ENCODE measurements at places on chromosomes 6 and 20. TPM values are rescaled to one million over a fixed set of nuclear protein-coding genes. Genes with fewer than 3 reads are reported as not detected.

Gene MATN4
- 1.2 TPM for total RNA-seq

- DNase-seq, result no peak
- no peaks in the 10 kb centered on the region for H3K4me1 ChIP-seq
- H3K4me3 ChIP-seq, result no peak overlapping the region
- no peaks in the 10 kb centered on the region for H3K27me3 ChIP-seq
- H3K36me3 ChIP-seq, result no peaks in the 10 kb centered on the region
- H3K27ac ChIP-seq, result no peak overlapping the region
These were observed 684.6 kb downstream of the UTRN start for GRCh38 chr6:144969602-144970272.

Gene AAR2
- 33.3 TPM for total RNA-seq

Gene ZCCHC3
- 28.4 TPM for total RNA-seq

Gene WFDC10B
- total RNA-seq, result not detected

- DNase-seq, result no peak
- H3K4me3 ChIP-seq, result no peak overlapping the region
- no peak overlapping the region for H3K27ac ChIP-seq
- H3K4me1 ChIP-seq, result peaks cover 4% of the 10 kb centered on the region
- H3K36me3 ChIP-seq, result peaks cover 10% of the 10 kb centered on the region
These were observed 12.2 kb downstream of the DLL1 start for GRCh38 chr6:170278743-170279094.

Gene C20orf204
- 0.11 TPM for total RNA-seq

GRCh38 chr6:118939683-118940082 lies 4.7 kb upstream of the MCM9 start:
- DNase-seq, result peak; percentile 70
- no peaks in the 10 kb centered on the region for H3K36me3 ChIP-seq
- no peaks in the 10 kb centered on the region for H3K27me3 ChIP-seq
- no peak overlapping the region for H3K27ac ChIP-seq

GRCh38 chr20:23445596-23446217 lies 6.2 kb downstream of the CSTL1 start:
- no peaks in the 10 kb centered on the region for H3K4me1 ChIP-seq
- H3K4me3 ChIP-seq, result no peak overlapping the region
- H3K27ac ChIP-seq, result no peak overlapping the region
- no peak for DNase-seq
- no peaks in the 10 kb centered on the region for H3K36me3 ChIP-seq
- H3K27me3 ChIP-seq, result no peaks in the 10 kb centered on the region

Gene IP6K3
- 15.0 TPM for total RNA-seq

- H3K4me3 ChIP-seq, result no peak overlapping the region
- H3K27ac ChIP-seq, result no peak overlapping the region
- no peaks in the 10 kb centered on the region for H3K36me3 ChIP-seq
- no peaks in the 10 kb centered on the region for H3K27me3 ChIP-seq
- no peaks in the 10 kb centered on the region for H3K4me1 ChIP-seq
These were observed 10.9 kb upstream of the SPDEF start for GRCh38 chr6:34566830-34567546.

Gene EPHA7
- under 0.01 TPM for total RNA-seq

DNA sequence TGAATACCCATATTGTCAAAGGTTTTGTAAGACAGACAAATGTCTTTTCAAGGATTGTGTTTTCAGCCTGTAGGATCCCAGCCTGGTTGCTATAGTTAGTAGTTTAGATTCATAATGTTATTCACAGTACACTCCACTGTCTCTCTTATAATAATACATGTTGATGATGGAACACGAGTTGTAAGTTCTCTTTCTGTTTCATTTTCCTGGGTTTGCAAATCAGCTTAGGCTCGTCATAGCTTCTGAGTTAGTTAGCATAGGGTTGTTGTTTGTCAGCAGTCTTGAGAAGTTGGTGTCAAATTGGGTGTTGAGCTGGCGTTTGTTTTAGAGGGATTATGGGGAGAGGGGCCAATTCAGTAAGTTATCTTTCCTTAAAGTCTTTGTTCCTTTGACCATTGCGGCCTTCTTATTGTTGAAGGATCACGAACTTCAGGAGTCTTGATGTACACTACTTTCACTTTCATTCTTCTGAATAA lies 45.8 kb downstream of the QKI start:
- no peak for DNase-seq
- no peak overlapping the region for H3K4me3 ChIP-seq
- H3K4me1 ChIP-seq, result peaks cover 19% of the 10 kb centered on the region
- H3K36me3 ChIP-seq, result no peaks in the 10 kb centered on the region
- no peaks in the 10 kb centered on the region for H3K27me3 ChIP-seq
- no peak overlapping the region for H3K27ac ChIP-seq

Gene ECT2L
- 0.11 TPM for total RNA-seq

GRCh38 chr6:894274-894673 lies 201.3 kb upstream of the EXOC2 start:
- DNase-seq, result no peak
- H3K36me3 ChIP-seq, result no peaks in the 10 kb centered on the region
- no peak overlapping the region for H3K27ac ChIP-seq
- H3K27me3 ChIP-seq, result no peaks in the 10 kb centered on the region

Gene RIPOR3
- total RNA-seq, result 23.9 TPM

DNA sequence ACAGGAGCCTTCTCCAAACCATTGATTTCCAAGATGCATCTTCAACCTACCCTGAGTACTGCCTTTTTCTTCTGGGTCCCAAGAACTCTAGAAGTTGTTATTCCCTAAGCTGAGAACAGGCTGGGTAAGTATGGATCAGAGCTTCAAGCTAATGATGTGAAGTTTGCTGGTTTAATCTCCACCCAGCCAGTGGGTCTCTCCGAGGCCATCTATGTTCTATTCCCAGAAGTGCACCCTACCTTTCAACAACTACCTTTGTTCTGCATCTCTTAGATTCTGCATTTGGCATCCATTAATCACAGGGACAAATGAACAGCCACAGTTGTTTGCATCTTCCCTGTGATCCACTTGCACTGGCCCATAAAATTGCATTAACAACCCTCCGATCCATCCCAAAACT lies 246.2 kb downstream of the HIVEP2 start:
- H3K27me3 ChIP-seq, result no peaks in the 10 kb centered on the region
- no peak overlapping the region for H3K4me3 ChIP-seq
- no peaks in the 10 kb centered on the region for H3K36me3 ChIP-seq

Gene LPA
- not detected for total RNA-seq

DNA sequence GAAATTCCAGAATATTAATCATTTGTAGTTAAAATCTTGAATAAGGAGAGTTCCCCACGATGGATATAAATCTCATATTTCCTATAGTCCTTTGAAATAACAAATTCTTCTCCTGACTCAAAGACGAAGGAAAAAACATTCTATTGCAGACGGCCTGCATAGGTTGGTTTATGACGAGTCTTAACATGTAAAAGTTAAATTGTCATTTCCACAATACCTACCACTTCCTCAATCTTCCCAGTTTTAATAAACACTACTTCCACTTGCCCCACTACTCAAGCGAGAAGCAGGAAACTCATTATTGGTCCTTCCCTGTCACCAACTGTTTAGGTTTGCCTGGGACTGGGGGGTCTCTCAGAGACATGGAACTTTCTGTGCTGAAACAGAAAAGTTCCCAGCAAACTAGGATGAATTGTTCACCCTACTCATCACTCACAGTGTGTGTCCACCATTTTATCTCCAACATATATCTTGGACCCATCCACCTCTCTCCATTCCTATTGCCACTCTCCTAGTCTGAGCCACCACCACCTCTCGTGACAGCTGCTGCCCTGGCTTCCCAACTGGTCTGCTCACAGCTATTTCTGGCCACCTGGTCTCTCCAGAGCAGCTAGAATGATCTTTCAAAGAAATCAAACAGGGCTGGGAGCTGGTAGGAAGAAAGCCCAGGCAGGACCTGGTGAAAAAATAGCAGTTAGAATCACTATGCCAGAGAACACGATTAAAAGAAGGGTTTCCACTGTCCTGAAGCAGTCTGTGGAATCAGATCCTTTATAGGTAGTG lies 15.1 kb upstream of the ZSCAN9 start:
- no peak overlapping the region for H3K27ac ChIP-seq
- no peaks in the 10 kb centered on the region for H3K36me3 ChIP-seq
- H3K4me1 ChIP-seq, result peaks cover 4% of the 10 kb centered on the region
- no peak overlapping the region for H3K4me3 ChIP-seq
- peaks cover 47% of the 10 kb centered on the region for H3K27me3 ChIP-seq

DNA sequence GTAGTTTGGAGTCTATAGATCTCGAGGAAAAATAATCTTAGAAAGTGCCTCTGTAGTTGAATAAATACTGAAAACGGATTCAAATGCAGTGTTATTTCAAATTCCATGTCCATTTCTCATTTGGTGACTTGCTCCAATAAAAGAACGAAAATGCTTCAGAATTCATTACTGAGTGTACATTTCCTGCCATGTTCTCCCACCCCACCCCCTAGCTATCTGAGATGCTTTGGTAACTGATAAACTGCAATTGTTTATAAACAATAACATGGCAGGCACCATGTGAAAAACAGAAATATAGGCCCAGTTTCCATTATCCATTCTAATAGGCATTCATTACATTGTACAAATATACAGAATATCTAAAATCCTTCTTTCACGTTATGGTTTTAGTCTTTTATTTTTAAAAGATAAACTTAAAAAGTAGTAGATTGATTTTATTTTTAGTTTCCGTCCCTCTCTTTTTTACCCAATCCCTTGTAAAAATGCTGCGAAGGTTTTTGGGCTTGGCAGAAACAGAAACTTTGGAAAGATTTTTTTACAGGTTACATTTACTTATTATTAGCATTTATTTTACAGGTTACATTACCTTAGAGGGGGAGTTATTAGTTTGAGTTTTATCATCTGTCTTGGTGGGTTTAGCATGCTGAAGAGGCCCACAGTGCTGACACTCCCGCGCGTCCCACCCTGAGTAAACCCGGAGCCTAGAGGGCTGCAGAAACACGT lies 1.5 kb downstream of the FAM162B start:
- no peaks in the 10 kb centered on the region for H3K27me3 ChIP-seq
- no peaks in the 10 kb centered on the region for H3K36me3 ChIP-seq
- no peak overlapping the region for H3K4me3 ChIP-seq
- peaks cover 3% of the 10 kb centered on the region for H3K4me1 ChIP-seq
- no peak overlapping the region for H3K27ac ChIP-seq

DNA sequence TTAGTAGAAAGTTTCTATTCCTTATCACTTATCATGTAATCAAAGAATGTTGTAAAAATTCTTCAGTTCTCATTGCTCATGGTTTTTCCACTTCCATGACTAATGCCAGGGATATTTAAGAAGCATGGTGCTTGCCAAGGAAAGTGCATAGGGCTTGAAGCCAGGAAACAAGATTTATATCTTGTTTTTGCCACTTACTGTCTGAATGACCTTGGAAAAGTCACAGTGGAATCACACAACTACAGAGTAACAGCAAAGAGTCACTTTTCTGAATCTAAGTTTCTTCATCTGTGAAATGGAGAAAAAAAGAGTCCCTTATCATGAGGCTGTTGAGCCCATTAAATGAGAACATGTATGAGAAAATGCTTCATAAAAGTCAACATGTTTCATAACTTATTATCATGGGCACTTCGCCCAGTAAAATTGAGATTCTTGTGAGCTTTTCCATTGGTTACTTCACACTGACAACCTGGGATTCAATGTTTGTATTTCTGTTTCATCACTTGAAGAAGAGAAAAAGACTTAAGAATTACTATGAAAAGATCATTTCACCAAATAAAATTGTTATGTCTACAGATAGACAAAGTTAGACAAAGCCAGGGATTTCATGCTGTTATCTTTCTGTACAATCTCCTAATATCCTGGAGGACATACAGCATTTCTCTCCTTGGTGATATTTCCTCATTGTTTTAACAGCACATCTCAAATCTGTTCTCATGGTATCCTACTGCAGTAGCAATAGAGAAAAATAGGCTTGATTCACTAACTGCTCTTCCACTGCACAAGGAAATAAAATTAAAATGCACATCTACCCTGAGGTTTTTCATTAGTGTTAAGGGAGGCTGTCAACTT lies 7.6 kb upstream of the BMP5 start:
- H3K4me3 ChIP-seq, result no peak overlapping the region
- H3K27me3 ChIP-seq, result no peaks in the 10 kb centered on the region
- H3K27ac ChIP-seq, result no peak overlapping the region
- no peaks in the 10 kb centered on the region for H3K36me3 ChIP-seq
- H3K4me1 ChIP-seq, result no peaks in the 10 kb centered on the region

DNA sequence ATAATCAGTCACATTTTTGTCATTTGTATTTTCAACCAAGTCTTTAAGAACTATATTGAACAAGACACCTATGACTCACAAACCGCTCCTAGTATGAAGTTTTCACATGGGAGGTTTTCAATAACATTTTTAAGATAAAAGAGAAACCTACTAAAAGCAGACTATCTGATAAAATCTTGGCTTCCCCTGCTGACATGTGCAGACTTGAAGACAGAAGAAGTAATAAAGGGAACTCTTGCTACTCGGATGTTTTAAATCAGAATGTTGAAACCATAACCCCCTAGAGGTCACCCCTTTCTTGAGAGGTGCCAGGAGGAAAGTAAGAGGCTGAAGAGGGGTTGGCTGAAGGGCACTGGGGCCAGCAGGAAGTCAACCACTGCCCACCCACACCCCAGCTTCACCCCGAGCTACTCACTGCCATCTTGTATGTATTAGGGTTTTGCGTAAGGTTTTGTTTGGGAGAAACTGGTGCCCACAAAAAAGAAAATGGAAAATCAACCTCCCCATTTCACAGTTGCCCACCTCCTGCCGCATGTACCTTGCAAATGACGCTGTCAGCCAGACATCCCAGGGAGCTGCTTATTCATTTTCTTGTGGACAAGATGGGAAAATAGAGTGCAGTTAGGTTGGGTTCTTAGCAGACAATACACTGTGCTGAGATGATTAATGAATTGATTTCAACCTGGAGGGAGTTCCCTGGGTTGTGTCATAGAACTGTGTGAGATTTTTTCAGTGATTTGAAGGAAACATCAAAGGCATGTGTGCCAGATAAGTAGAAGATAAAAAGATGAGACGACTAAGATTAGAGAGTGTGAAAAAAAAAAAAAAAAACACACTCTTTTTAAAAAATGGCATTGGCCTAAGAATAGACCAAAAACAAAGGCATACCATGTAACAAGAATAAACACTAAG lies 83.2 kb upstream of the TAB2 start:
- no peaks in the 10 kb centered on the region for H3K4me1 ChIP-seq
- no peaks in the 10 kb centered on the region for H3K27me3 ChIP-seq
- no peaks in the 10 kb centered on the region for H3K36me3 ChIP-seq
- H3K27ac ChIP-seq, result no peak overlapping the region
- H3K4me3 ChIP-seq, result no peak overlapping the region

DNA sequence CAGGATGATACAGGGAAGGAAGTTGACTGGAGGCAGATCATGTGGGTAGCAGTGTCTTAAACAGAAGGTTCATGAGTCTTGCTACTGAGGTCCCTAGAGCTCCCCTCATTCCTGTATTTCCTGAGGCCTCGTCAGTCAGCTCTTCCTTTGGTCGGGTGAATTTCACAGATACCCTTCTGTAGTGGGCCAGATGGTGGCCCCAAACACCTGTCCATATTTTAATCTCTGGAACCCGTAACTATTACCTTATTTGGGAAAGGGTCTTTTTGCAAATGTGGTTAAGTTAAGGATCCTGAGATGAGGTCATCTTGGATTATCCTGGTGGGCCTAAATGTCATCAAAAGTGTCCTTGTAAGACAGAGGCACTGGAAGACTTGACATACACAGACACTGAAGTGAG lies 9.6 kb downstream of the KCNS1 start:
- no peaks in the 10 kb centered on the region for H3K4me1 ChIP-seq
- H3K4me3 ChIP-seq, result no peak overlapping the region
- no peaks in the 10 kb centered on the region for H3K27me3 ChIP-seq

GRCh38 chr20:53346335-53346648 lies 247.3 kb downstream of the ZNF217 start:
- DNase-seq, result no peak
- no peaks in the 10 kb centered on the region for H3K27me3 ChIP-seq
- H3K27ac ChIP-seq, result no peak overlapping the region
- H3K36me3 ChIP-seq, result no peaks in the 10 kb centered on the region
- H3K4me3 ChIP-seq, result no peak overlapping the region

Gene HSP90AB1
- 585 TPM for total RNA-seq

Gene TPBG
- 28.0 TPM for total RNA-seq
